ENCODE measurements at places on chromosomes 7 and 10.

DNA sequence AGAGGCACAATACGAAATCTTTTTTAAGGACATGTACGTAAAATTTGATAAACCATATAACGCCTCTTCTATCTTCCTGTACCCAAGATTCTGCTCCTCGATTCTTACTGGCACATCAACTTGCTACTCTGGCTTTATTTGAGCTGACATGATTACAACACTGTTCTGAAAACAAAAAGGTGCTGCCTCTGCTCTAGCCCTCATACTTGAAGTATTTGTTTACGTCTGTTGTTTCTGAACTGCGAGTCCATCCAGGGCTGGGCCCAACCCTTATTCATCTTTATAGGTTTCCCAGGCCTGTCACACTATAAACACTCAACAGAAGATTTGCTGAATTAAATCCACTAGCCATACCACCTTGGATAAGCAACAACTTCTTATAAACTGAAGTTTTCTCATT, 96.2 kb upstream of the SVIL start:
- DNase-seq = no peak

DNA sequence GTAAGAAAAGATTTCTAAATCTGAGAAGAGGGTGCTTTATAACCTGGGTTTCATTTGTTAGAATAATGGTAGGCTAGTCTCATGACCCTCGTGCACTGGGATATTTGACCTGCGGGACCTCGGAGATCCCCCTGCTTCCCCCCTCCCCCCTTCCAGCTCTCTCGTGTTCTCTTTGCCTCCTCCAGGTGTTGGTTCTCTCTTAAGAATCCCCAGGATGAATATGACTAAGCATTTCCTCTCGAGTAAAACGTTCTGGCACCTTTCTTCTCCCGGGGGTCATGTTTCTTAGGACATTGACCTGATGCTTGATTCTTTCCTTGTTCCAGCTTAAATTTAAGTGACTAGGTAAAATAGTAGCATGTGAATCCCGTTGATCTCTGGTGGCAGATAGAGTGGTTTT, 71.2 kb downstream of the SHH start:
- DNase-seq = no peak

GRCh38 chr10:70698211-70698610, 25.9 kb downstream of the ADAMTS14 start:
- no peak for DNase-seq

DNA sequence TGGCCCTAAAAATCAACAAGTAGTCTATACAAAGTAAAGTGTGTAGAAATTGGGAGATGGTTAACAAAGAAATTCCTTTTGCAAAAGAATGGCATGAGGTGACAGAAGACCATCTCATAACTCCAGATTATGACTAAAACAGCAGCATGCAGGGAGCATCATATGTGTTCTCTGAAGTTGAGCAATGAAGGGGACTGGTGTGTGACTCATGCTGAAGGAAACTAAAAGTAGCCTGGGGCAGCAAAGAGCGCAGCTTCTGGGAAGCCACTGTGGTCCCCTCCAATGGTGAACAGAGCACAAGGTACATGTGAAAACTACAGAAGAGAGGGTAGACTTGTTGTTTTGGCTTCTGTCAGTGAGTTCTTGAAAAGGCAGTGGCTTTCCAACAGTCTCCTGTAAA, 133.4 kb downstream of the MACC1 start:
- no peak for DNase-seq

DNA sequence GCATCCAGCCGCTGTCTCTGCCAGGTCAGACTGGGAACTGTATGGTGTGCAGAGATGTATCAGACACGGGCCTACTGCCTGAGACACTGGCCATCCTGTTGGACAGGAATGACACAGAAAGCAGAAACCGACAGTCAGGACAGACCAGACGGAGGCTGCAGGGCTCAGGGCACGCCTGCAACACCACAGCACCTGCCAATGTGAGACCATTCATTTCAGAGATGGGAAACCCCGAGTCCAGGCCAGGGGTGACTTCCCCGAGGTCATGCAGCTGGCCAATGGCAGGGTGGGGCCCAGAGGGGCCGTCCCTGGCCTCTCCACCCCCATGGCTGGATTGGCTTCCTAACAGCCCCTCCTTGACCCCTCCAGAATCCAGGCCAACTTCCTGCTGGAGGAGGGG, 34.7 kb downstream of the GRID1 start:
- no peak for DNase-seq

DNA sequence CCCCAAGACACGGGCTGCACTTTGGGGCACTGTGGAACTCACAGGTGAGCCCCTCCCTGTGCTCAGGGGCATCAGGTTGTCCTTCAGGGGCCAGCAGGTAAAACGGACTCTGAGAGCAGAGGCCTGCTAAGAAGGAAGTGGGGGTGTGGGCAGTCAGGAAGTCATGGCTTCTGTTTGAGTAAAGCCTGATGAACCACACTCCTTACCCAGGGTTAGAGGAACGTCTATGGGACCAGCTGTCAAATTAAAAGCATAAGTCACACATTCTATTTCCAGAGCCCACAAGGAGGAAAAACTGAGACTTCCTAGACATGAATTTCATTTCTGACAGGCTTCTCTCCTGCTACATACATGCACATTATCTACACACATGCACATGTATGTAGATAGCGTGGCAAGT, 616.4 kb downstream of the SDK1 start:
- no peak for DNase-seq

- DNase-seq = no peak
Measured at GRCh38 chr10:132361581-132362101, 29.6 kb downstream of the LRRC27 start.

DNA sequence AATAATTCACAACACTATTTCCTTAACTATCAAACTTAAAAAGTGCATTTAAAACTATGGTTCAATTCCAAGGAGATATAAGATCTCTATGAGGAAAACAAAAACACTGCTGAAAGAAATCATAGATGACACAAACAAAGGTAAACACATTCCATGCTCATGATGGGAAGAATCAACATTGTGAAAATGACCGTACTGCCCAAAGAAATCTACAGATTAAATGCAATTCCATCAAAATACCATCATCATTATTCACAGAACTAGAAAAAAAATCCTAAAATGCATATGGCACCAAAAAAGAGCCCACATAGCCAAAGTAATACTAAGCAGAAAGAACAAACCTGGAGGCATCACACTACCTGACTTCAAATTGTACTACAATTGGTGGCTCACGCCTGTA, 159.9 kb upstream of the EEPD1 start:
- DNase-seq = no peak

Data from NCI-H1694 (cell line).